ENCODE measurements at places on chromosomes 12 and 14.
A peak's percentile ranks its signal among the peaks of the same experiment; 100 is the strongest.

DNA sequence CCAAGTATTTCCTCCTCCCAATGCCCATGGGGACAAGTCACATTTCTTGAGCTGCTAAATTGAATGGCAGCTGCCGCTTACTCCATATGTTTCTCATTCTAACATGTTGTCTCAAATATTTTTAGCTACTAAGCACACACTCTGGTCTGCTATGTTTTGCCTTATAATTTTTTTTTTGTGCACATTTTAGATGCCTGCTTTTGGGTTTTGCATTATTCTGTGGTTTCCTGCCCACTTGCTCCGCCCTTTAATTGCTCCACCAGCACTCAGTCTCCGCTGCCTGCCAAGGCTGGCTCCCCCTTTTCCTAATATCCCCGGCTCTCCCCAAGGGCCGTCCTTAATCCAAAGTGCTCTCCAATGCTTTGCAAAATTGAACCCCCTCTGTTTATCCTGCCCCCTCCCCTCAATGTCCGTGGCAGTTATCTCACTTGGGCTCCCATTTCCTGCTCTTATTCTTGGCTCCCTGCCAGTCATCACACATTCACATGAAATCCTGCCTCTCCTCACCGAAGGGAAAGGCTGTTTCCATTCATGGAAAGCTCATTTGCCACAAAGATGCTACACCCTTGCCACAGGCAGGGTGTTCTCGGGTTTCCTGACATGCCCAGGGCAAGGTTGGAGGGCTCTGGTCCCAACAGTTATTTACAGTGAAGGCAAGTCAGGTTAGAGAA lies 79.4 kb downstream of the C12orf75 start:
- H3K4me1 ChIP-seq = peaks cover 6% of the 10 kb centered on the region
- H3K27me3 ChIP-seq = no peaks in the 10 kb centered on the region
- H3K27ac ChIP-seq = peak overlapping the region; percentile 34
- ATAC-seq = no peak

- peaks cover 4% of the 10 kb centered on the region for H3K4me1 ChIP-seq
- no peak overlapping the region for H3K27ac ChIP-seq
- H3K27me3 ChIP-seq = peaks cover 24% of the 10 kb centered on the region
Measured at GRCh38 chr14:100677152-100677551, 49.5 kb upstream of the DLK1 start.

GRCh38 chr12:8088574-8088973 lies 6.5 kb downstream of the NECAP1 start:
- H3K27me3 ChIP-seq = no peaks in the 10 kb centered on the region
- peaks cover 36% of the 10 kb centered on the region for H3K4me1 ChIP-seq
- H3K27ac ChIP-seq = peak overlapping the region; percentile 94

DNA sequence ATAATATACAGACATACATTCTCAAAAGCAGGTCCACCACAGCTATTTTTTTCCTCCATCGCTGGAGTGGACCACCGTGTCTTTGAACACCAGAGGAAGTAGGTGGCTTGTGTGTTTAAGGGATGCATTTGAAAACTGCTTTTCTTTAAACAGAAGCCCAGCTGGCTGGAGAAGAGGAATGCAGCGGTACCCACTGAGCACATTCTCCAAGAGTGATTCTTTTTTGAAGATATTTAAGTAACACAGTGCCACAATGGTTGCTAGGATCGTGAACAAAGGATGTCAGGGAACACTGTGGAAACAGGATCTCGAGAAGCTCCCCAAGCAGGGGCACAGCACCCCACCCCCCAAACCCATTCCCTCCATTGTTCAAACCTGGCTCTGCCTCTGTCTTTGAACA lies 286.6 kb upstream of the PWP1 start:
- no peak for ATAC-seq
- H3K27ac ChIP-seq = no peak overlapping the region
- no peaks in the 10 kb centered on the region for H3K27me3 ChIP-seq
- H3K4me1 ChIP-seq = peaks cover 25% of the 10 kb centered on the region

DNA sequence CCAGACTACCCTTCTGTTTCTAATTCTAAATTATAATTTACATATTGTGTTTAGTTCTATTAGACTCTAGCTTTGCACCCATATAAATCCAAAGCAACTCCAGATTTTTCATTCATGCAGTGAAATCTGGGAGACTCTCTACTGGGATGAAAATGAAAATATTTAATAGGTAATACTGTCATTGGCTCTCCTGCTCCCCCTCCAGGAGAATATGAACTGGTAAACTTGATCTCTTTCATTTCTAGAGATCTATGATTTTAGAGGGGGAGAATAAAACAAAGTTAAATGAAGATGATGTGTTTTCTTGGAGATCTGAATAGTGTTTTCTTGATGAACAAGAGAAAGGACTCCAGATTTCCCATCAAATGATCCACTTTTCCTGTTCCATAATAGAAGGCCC lies 104.3 kb upstream of the TMCC3 start:
- H3K27me3 ChIP-seq = peaks cover 23% of the 10 kb centered on the region
- no peak for ATAC-seq
- H3K27ac ChIP-seq = no peak overlapping the region
- H3K4me1 ChIP-seq = no peaks in the 10 kb centered on the region

DNA sequence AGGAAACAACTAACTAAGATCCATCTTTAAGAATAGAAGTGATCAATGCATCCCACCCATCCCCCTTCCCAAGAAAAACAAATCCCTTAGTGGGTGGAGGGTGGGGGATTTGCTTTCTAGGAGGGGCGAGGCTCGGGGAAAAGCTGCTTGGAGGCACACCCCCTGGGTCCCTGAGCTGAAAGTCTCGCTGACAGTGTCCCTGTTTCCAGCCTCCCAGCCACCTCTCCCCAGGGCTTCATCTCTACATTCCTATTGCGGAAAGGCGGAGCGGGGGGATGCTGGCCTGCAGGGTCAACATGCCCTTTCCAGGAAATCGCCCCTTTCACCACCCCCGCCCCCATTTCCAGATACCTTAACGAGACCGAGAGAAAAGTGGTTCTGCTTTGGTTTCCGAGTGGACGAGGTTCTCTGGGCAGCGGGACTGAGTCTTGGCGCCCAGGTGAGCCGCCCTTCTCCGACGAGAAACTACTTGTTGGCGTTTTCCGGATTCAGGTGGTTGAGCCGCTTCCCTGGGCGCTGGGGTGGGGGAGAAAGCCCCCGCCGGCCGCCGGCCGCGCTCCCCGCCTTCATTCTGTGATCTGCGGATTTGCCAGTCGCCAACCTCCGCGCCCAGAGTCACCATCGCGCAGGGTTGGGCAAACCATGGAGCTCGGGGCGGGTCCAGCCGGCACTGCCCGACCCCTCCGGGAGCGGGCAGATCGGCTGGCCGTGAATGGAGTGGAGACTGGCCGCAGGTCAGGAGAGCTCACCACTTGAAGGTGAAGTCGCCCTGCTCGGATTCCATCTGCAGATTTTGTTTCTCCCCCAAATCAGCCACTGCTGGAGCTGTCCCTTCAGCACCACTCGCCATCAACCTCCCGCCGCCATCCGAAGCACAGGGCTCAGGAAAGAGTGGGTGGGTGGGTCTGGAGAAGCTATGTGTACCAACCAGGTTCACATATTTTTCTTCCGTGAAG lies 505 bp downstream of the KCNC2 start:
- peaks cover 5% of the 10 kb centered on the region for H3K36me3 ChIP-seq
- H3K27me3 ChIP-seq = peaks cover 49% of the 10 kb centered on the region
- ATAC-seq = no peak
- no peak overlapping the region for H3K27ac ChIP-seq
- peaks cover 12% of the 10 kb centered on the region for H3K4me1 ChIP-seq

- no peaks in the 10 kb centered on the region for H3K36me3 ChIP-seq
- H3K27ac ChIP-seq = no peak overlapping the region
- no peak overlapping the region for H3K4me3 ChIP-seq
- no peak for ATAC-seq
- H3K4me1 ChIP-seq = no peaks in the 10 kb centered on the region
- H3K27me3 ChIP-seq = no peaks in the 10 kb centered on the region
Measured at GRCh38 chr12:102735104-102735503, 181.9 kb downstream of the PAH start.

- ATAC-seq = no peak
- no peaks in the 10 kb centered on the region for H3K36me3 ChIP-seq
- no peaks in the 10 kb centered on the region for H3K4me1 ChIP-seq
- H3K27ac ChIP-seq = no peak overlapping the region
Measured at GRCh38 chr14:95225251-95225887, 68.0 kb upstream of the DICER1 start.

- H3K4me1 ChIP-seq = no peaks in the 10 kb centered on the region
- H3K36me3 ChIP-seq = no peaks in the 10 kb centered on the region
- ATAC-seq = no peak
Measured at GRCh38 chr12:69024907-69025306, 91.9 kb upstream of the CPM start.

GRCh38 chr12:6684609-6685008 lies 4.6 kb downstream of the ZNF384 start:
- peaks cover 43% of the 10 kb centered on the region for H3K4me1 ChIP-seq
- peak overlapping the region; percentile 90 for H3K27ac ChIP-seq
- H3K36me3 ChIP-seq = peaks cover 99% of the 10 kb centered on the region

- H3K4me3 ChIP-seq = no peak overlapping the region
- no peaks in the 10 kb centered on the region for H3K4me1 ChIP-seq
- no peaks in the 10 kb centered on the region for H3K27me3 ChIP-seq
- no peaks in the 10 kb centered on the region for H3K36me3 ChIP-seq
Measured at GRCh38 chr12:57133916-57134315, 5.6 kb downstream of the LRP1 start.

- peaks cover 4% of the 10 kb centered on the region for H3K4me1 ChIP-seq
- no peaks in the 10 kb centered on the region for H3K27me3 ChIP-seq
- ATAC-seq = no peak
- no peak overlapping the region for H3K27ac ChIP-seq
Measured at GRCh38 chr12:92898755-92899154, 30.3 kb downstream of the EEA1 start.

DNA sequence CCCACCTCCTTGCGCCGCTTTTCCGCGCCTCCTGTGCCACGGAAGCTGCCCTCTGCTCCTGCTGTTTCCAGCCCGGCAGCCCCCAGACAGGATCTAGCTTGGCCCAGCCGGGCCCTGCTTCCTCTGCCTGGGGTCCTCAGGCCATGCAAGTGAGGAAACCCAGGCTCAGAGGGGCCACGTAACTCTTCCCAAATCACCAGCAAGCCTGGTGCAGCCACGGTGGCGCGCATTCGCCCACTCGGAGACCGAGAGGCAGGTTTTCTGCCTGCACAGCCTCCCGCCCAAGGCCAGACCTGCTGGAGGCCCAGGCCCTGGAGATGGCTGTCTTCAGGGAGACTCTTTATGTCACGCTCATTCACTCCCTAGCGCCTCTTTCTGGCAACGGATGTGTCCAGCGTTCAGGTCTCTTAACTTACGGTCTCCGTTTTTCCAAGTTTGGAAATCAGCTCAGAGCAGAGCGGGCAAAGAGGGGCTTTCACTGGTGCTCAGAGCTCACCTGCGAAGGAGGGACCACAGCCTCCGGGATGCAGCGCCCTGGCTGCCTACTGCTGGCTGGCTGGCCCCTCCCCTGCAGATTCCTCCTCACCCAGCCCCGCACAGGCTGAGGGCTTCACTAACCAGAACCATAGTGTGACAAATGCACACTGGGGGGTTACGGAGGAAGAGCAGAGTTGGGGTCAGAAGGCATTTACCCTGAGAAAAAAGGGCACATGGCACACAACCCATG lies 20.6 kb upstream of the CEP170B start:
- H3K4me3 ChIP-seq = peak overlapping the region; percentile 28
- H3K4me1 ChIP-seq = no peaks in the 10 kb centered on the region
- peaks cover 41% of the 10 kb centered on the region for H3K27me3 ChIP-seq
- ATAC-seq = no peak

- peaks cover 62% of the 10 kb centered on the region for H3K36me3 ChIP-seq
- H3K27ac ChIP-seq = peak overlapping the region; percentile 79
- H3K27me3 ChIP-seq = no peaks in the 10 kb centered on the region
- no peak for ATAC-seq
Measured at GRCh38 chr14:69683971-69684370, 72.6 kb downstream of the SUSD6 start.

GRCh38 chr12:81872400-81872799 lies 113.2 kb upstream of the PPFIA2 start:
- H3K4me1 ChIP-seq = no peaks in the 10 kb centered on the region
- no peak overlapping the region for H3K27ac ChIP-seq
- H3K27me3 ChIP-seq = no peaks in the 10 kb centered on the region
- H3K36me3 ChIP-seq = no peaks in the 10 kb centered on the region

DNA sequence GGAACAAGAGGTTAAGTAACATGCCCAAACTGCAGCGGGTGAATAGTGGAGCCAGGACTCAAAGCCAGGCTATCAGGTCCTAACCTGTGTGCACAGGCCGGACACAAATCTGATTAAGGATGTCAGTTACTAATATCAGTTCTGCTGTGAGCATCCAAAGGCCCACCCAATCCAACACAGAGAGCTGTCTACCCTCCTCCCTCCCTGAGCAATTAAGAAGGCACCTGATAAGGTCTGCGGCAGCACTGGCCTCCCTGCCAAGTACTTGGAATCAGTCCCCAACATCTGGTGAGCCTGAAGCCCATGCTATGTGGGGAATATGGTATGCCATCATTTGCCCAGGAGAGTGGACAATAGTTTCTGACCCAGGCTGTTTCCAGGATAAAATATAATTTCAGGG lies 3.9 kb downstream of the HEBP1 start:
- ATAC-seq = no peak
- no peak overlapping the region for H3K27ac ChIP-seq
- peaks cover 15% of the 10 kb centered on the region for H3K4me1 ChIP-seq
- H3K27me3 ChIP-seq = no peaks in the 10 kb centered on the region
- H3K36me3 ChIP-seq = no peaks in the 10 kb centered on the region

GRCh38 chr12:108447168-108447832 lies 67.8 kb upstream of the FICD start:
- no peak for ATAC-seq
- H3K36me3 ChIP-seq = no peaks in the 10 kb centered on the region
- H3K27ac ChIP-seq = no peak overlapping the region
- H3K4me3 ChIP-seq = no peak overlapping the region
- peaks cover 40% of the 10 kb centered on the region for H3K27me3 ChIP-seq
- no peaks in the 10 kb centered on the region for H3K4me1 ChIP-seq

- no peaks in the 10 kb centered on the region for H3K4me1 ChIP-seq
- H3K27ac ChIP-seq = no peak overlapping the region
- no peak overlapping the region for H3K4me3 ChIP-seq
- ATAC-seq = peak; percentile 66
Measured at GRCh38 chr12:102421802-102422583, 58.4 kb downstream of the IGF1 start.

- peaks cover 31% of the 10 kb centered on the region for H3K4me1 ChIP-seq
- no peaks in the 10 kb centered on the region for H3K36me3 ChIP-seq
- H3K27me3 ChIP-seq = no peaks in the 10 kb centered on the region
- ATAC-seq = no peak
- no peak overlapping the region for H3K27ac ChIP-seq
- no peak overlapping the region for H3K4me3 ChIP-seq
Measured at GRCh38 chr12:107490010-107490409, 195.6 kb upstream of the PWP1 start.

DNA sequence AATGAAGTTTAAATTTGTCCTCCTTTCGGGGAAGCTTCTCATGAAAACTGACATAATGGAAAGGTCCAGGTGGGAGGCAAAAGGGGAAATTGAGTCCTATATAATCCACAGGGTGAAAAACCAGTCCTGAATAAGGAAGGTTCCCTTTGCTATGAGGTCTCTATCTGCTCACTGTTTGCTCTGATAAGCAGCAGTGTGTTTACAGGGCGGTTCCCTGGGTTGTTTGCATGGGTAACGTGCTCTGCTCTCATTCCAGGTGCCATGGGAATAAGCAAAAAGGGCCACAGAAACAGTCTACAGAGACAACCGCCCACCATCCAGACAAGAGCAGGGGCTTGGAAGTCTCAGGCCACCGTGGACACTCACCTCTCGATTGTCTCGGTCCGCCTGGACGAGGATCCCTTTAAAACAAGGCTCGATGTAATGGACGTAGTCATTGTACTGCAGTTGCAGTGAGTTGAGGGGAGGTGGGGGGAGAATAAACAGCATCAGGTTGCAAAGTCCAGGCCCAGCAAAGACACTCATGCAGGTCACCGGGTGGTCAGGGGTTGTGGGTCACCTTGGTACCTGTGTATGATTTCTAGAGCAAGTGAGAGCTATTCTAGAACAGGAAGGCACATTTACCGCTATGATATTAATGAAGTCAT lies 32.7 kb downstream of the CACNA2D4 start:
- peaks cover 32% of the 10 kb centered on the region for H3K27me3 ChIP-seq
- no peak for ATAC-seq
- no peaks in the 10 kb centered on the region for H3K36me3 ChIP-seq
- no peak overlapping the region for H3K27ac ChIP-seq
